Inflammatory macrophage (primary cell): ENCODE measurements at places on chromosomes 3 and 15.
A peak's percentile ranks its signal among the peaks of the same experiment; 100 is the strongest.

- no peak for DNase-seq
These were observed 397.6 kb downstream of the EDEM1 start for GRCh38 chr3:5585085-5585484.

GRCh38 chr3:169591159-169591951 is 72.2 kb downstream of the MECOM start:
- no peak for DNase-seq

DNA sequence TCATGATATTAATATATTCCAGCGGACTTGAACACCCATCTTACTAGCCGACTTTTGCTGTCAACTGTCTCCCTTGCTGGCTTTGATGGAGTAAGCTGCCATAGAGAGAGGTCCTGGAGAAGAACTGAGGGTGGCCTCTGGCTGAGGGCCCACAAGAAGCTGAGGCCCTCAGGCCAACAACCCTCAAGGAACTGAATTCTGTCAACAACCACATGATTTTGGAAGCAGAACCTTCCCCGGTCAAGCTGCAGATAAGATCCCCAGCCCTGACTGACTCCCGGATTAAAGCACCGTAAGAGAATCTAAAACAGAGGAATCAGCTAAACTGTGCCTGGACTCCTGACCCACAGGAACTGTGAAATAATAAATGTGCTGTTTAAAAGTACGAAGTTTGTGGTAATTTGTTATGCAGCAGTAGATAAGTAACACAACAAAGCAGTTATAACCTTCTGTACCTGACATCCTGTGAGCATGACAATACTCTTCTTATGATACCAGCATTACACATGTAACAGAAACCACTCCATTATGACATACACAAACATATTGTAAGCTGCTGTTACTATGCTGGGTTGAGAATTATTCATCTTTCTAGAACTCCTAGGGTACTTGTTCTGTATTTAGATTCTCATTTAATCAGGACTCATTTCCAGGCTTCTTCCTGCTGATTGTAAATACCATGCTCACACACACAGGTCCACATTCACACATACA is 66.2 kb downstream of the HES1 start:
- DNase-seq, result no peak

- peak; percentile 62 for DNase-seq
These were observed 19.0 kb downstream of the PCYT1A start for GRCh38 chr3:196268284-196269163.

DNA sequence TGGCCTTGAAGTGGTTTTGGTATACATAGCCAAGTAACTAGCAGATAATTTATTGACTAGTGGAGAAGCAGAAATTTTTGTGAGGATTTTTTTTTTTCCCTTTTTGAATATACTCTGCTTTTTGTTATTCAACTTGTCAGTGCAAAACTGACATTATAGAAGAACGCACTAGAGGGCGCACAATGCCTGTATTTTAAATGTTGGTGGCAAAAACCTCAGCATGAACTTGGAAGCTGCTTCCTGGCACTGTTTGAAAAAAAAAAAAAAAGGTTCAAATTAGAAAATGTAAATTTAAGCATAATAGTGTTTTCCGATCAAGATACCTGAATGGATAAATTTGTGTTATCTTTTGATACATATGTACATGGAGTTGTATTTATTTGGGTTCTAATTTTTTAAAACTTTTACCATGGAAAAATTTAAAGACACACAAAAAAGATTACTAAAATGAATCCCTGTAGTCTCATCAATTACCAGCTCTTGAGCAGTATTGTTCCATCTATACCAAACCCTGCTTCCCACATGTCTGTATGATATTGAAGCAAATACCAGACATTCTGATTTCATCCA is 56.0 kb downstream of the SLC25A26 start:
- peak; percentile 61 for DNase-seq

GRCh38 chr3:126294211-126294808 is 62.9 kb downstream of the KLF15 start:
- no peak for DNase-seq

DNA sequence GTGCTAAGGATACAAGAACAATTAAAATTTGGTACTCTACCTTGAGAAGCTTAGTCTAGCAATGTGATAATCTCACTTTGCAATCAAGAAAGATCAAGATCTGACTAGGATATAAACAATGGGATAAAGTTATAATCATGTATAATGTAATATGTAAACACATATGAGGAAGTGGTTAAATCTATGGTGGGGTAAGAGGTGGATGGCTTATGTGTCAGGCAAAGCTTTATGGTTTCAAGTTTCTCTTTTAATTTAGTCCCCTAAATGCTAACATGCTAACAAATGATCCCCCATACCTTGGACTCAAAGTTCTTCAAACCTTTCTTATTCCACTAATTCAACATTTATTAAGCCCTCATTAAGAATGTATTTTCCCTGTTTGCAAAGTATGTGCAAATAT is 2.5 kb downstream of the RSL24D1 start:
- DNase-seq, result peak; percentile 8

DNA sequence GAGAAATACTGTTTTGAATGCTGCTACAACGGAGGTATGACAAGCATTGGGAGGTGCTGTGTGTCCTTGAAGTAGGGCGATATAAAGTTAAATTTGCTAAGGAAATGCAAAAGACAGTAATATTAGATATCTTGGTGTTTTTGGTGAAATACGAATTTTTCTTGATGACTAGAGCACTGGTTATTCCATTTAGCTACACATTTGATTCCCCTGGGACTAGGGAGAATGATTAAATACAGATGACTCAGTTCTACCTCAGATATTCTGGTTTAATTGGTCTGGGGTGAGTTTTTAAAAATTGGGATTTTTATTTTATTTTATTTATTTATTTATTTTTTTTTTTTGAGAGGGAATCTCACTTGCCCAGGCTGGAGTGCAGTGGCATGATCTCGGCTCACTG is 18.7 kb upstream of the GADL1 start:
- no peak for DNase-seq

DNA sequence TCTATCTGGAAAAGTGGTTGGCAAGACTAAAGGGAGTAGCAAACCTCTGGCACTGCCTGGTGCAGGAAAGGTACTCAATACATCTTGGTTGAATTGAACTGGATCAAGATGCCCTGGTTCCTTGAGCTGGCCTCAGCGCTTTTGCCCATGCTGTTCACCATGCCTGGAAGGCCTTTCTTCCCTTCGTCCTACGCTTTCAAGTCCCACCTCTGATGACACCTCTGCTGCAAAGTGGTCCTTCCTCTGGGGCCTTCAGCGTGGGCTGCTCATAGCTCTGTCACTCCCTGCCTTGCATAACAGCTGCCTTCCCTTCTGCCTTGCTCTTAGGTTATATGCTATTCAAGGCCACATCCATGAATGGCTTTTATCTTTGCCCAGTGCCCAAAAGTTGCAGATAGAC is 23.0 kb downstream of the ITGA11 start:
- DNase-seq, result no peak

DNA sequence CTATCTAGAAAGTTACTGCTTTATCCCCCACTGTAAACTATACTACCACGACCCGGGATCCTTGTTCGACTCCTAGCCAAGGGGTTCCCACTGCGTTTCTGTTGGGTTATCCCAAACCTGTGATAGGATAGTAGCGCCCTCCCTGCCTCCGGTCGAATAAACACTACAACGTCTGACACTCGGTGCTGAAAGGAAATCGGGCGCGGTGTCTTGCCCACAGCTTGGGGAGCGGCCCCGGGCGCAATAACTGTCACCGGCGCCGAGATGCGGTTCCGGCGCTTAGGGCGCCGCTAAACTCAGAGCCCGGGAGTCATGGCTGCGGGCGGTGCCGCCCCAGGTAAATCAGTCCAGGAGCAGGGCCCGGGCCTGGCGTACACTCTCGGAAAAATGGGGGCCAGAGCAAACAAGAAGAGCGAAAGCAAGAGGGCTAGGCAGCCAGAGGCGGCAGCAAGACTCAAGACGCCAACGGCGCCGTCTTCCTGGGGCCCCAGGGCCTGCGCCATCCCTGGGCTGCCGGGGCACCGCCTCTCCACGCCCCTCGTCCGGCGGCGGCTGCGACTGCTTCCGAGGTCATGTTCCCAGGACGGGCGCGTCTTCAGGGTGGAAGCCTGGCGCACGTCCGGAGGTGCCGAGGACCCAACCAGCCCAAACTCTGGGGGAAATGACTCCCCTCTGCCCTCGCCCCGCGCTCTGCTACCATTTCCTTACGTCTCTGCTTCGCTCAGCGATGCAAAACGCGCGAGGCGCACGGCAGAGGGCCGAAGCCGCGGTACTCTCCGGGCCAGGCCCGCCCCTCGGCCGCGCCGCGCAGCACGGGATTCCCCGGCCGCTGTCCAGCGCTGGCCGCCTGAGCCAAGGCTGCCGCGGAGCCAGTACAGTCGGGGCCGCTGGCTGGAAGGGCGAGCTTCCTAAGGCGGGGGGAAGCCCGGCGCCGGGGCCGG is at the start of gene DUT:
Gene DUT (plus strand): TSS at position 575 of the 941 bp plus-strand sequence. CDS start 87 bp downstream, at position 662.
- peak; percentile 66 for DNase-seq
